ENCODE measurements at places on chromosomes 5 and 9. TPM values are rescaled to one million over a fixed set of nuclear protein-coding genes. Genes with fewer than 3 reads are reported as not detected.

The IRX1 gene
- not detected for total RNA-seq

The PCDHB13 gene
- total RNA-seq, result 0.08 TPM

The VAV2 gene
- 3.2 TPM for total RNA-seq

- DNase-seq, result no peak
Measured at GRCh38 chr9:109852556-109852955, 72.6 kb downstream of the PALM2AKAP2 start.

DNA sequence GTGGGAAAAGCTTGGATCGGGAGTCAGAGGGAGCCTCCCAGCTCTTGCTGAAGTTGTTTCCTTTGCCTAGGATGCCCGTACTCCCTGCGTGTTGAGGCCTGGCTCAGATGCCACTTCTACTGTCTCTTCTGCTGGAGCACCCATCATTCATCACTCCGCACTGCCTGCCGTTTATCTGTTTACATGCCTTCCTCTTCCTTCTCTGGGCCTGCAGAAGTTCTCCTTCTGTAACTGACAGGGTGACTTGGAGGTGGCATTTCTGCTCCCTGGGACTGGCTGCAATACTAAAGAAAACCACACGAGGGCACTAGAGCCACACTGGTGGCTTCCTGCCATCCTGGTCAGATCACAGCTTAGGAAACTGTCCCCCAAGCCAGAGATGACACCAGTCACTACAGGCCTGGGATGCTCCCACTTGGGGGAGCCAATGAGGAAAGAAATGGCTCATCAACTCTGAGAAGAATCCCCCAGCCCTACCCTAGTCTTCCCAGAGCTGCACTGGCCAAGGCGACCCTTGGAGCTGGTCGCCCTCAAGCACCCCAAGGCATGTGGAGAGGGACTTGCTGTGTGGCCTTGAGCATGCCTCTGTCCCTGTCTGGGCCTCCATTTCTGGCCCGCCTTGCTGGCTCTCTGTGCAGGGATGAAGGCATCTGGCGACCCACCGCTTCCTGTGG, 9.7 kb upstream of the SLC25A51 start:
- peak; percentile 79 for DNase-seq

DNA sequence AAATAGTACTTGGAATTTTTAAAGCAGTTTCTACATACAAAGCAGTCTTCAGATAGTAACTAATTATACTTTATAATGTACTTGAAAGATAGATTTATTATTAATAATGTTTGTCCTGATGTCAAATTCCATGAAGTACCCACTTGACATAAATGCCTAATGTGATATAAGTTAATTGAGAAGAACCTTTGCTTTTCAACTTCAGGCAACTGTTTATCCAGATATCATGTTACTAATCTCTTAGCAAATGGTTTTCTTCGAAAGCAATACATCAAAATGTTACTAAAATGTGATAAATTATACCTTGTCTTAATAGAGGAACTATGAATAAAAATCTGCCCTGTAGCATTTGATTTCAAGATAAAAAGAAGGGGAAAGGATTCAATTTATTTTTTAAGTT, 146.8 kb upstream of the FBXL17 start:
- no peak for DNase-seq

DNA sequence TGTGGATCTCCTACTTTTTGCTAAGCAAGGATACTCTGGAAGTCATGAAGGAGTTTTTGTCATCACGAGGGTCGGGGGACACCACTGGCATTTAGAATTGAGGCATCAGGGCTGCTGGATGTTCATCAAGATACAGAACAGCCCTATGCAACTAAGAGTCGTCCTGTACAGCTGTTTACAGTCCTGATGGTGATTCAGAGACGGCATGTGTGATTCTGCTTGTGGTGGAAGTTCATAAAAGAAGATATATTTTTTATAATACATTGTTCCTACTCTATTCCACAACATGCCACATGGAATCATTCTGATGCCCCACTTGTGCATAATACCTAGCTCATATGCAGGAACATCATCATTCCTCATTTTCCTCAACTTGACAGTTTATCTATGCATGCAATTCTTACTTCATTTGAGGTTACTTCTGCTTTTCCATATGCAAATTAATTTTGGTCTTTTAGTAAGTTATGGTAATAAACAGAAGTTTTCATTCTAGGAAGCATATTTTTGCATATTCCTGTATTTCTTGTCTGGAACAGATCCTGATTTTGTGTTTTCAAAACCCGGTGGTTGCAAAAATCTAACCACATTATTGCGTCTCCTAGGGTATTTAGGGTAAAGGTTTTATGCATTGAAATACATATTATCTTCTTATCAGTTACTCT, 155.2 kb downstream of the ARHGEF28 start:
- DNase-seq, result no peak

The PLPP7 gene
- not detected for total RNA-seq

Data from activated T-cell treated with anti-CD3 and anti-CD28 coated beads, Interleukin-2, amount 50 U/mL, for 4 hours (primary cell).